ENCODE measurements at places on chromosomes 1 and 21. TPM values are rescaled to one million over a fixed set of nuclear protein-coding genes. Genes with fewer than 3 reads are reported as not detected.

The ACOT11 gene
- 1.2 TPM for total RNA-seq

- no peak for ATAC-seq
Observed at GRCh38 chr1:183552441-183552840, 37.8 kb downstream of the NCF2 start.

DNA sequence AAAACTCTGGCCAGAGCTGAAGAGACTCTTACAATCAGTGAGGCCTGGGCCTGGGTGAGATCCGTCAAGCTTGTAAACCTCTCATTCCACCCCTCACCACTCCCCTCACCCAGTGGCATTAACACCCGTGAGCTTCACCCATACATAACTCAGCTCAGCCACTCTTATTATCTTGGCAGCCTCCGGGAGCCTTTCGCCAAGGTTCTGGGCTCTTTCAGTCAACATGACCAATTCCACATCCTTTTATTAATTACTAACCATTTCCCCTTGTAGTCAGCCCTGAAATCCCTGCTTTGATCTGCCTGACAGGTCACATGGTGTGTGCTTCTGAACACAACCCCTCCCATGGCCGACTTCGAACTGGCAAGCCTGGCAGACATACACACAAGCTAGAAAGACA, 134.8 kb downstream of the SETD4 start:
- ATAC-seq, result no peak

The NEXN gene
- total RNA-seq, result 2.7 TPM

DNA sequence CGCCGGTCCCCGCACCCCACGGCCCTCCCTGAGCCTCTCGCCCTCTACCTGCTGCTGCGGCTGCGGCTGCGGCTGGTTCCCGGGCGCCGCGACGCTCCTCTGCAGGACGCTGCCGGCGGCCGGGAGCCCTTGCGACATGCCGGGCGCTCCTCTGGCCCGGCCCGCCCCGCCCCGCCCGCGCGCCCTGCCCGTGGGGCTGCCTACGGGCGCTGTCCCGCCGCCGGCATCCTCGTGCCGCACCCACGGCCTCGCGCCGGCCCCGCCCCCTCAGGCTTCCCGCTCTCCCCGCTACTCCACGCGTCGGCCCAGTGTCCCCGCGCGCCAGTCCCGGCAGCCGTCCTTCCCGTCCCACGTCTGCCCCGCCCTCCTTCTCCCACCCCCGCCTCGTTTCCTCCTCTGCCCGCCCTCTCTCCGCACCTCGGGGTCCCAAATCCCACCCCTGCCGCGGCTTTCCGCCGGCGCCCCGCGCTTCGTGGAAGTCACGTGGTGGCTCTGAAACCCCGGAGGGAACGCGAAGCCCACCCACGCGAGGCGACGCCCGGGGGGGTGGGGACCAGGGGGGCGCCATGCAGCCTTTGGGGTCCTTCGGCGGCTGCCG, at the start of gene BATF3:
Gene BATF3, minus strand, starts transcription at position 216 of the 598 bp plus-strand sequence. Its CDS starts 78 bp downstream, at position 138.
- peak; percentile 79 for ATAC-seq

DNA sequence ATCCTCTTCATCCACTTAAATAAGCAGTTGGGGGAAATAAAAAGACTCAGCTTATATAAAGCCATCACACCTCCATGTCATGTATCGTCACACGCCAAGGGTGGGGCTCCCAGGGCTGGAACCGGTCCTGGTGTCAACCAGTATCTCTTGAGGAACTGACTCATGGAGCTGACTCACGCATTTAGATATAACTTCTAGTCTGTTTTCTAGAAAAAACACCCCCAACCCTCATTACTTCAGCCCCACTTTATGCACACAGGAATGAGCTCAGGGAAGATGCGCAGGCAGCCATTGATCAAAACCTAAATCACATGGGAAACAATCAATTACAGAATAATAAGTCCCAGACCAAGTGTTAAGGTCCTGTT, 6.9 kb upstream of the IL22RA1 start:
- peak; percentile 89 for ATAC-seq

DNA sequence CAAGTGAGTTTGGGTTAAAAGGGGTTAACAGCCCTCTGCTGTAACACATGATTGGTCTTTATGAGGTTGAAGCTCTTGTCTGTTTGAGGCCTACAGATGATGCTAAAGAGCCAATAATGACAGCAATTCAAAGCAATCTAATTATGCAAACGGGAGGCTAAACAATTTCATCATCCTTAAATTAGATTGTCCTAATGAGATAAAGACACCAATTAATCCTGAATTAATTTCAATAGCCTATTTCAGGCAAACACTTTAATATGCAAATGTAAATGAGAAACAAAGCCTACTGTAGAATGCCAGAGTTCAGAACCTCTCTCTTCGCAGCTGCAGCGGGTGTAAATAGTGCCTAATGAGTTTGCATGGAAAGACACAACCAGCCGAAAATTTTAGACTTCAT, 504.7 kb upstream of the PBX1 start:
- ATAC-seq, result no peak

- ATAC-seq, result no peak
Observed at GRCh38 chr1:116228511-116228910, 117.3 kb downstream of the MAB21L3 start.

The RPTN gene
- not detected for total RNA-seq

The ZNF593 gene
- 47.6 TPM for total RNA-seq

The MYBPHL gene
- total RNA-seq, result not detected

DNA sequence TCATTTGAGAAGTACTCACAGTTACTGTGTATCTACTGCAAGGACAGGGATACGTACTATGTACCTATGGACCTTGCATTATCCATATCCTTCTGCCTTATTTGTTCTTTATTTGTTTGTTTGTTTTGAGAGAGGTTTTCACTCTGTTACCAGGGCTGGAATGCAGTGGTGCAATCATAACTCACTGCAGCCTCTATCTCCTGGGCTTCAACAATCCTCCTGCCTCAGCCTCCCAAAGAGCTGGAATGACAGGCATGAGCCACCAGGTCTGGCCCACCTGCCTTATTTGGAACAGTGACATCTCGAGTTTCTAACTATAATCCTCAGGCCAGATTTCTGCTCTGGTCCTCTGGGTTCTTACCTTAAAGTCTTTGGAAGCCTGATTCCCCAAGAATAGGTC, 395.5 kb upstream of the PKN2 start:
- ATAC-seq, result no peak

DNA sequence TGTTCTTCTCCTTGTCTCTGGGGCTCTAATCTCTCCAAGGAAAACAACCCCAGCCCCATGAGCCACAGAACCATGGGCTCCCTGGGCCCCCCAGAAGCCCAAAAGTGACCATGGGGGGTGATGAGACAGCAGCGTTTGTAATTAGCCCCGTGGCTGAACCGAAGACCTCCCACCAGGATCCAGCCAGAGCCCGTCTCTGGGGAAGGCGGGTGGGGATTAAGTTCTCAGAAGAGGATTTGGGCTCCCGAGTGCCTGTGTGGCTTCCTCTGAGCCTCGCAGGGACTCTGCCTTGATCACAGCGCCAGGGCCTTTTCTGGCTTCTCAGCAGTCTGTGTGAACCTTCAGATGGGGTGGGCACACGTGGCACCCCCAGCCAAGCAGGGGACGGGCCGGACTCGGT, 77.0 kb downstream of the ALPL start:
- ATAC-seq, result no peak

GRCh38 chr1:98286656-98287055, 365.8 kb upstream of the DPYD start:
- ATAC-seq, result no peak

DNA sequence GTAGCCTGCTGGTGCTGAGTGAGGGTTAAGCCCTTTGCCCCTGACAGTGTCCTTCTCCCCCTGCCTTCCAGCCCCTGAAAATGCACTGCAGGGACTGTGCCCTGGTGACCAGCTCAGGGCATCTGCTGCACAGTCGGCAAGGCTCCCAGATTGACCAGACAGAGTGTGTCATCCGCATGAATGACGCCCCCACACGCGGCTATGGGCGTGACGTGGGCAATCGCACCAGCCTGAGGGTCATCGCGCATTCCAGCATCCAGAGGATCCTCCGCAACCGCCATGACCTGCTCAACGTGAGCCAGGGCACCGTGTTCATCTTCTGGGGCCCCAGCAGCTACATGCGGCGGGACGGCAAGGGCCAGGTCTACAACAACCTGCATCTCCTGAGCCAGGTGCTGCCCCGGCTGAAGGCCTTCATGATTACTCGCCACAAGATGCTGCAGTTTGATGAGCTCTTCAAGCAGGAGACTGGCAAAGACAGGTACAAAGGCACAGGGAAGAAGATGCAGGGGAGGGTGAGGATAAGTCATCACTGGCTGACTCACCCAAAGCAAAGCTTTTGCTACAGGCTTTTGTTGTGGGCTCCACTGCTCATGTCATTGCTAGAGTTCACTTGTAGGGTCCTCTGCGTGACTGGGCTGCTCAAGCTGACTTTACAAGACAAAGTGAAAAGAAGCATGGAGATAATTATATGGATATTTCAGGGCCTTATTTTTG, 174.9 kb downstream of the PIGK start:
- no peak for ATAC-seq

DNA sequence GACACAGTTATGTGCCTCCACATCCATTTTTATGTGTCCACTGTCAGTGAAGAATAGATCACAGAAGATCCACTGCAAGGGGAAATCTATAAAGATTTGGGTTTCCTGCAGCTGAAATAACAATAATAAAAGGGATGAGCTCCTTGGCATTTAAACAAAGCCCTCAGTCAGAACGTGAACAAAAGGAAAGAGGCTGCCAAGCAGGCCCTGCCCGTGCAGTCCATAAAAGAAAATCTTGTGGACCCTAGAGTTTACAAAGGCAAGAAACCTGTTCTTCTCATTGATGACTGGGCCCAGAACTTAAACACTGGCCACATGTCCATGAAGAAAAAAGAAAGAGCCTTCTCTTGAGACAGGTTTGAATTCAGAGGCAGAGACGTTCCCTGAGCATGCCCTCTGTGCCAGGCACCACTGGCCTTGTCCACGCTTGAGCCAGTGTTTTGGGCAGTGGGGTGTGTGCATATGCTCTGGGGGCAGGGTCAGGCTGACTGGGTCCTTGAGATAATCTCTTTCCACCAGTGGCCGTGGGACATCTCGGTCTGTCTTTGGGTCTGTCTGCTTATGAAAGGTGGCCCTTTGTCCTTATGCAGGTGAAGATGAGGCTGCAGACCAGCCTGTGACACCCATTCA, 142.7 kb downstream of the HIVEP3 start:
- no peak for ATAC-seq

The PDC gene
- total RNA-seq, result 1.5 TPM

The AGBL4 gene
- 1.8 TPM for total RNA-seq

The CELA2A gene
- total RNA-seq, result not detected

The MYOC gene
- not detected for total RNA-seq

The FCGR1A gene
- 0.96 TPM for total RNA-seq

The C1orf141 gene
- total RNA-seq, result 0.16 TPM

The SLAMF7 gene
- not detected for total RNA-seq

The L1TD1 gene
- 7.3 TPM for total RNA-seq

The CRNN gene
- 0.49 TPM for total RNA-seq

- ATAC-seq, result no peak
Observed at GRCh38 chr1:172673761-172674160, 14.9 kb downstream of the FASLG start.

The FALEC gene
- 1.7 TPM for total RNA-seq

DNA sequence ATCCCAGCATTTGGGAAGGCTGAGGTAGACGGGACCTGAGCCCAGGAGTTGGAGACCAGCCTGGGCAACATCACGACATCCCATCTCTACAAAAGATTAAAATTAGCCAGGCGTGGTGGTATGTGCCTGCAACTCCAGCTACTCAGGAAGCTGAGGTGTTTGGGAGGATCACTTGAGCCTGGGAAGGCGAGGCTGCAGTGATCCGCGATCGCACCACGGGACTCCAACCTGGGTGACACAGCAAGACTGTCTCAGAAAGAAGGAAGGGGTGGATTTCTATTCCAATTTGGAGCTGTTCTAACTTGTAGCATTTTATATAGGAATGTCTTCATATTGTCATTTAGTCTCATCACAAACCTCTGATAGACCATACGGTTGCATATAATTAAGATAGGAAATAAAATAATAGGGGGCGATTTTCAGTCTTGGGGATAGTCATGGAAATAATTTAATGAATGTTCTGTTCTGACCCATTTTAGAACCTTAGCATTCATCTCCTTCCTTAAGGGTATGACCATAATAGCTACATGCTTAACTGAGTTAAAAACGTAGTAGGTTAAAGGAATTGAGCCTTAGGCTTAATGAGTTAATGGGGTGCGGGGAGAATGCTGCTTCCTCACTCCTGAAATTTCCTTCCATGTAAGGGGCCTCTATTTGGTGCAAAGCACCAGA, 93.1 kb downstream of the ADCY10 start:
- no peak for ATAC-seq

Measured in motor neuron (in vitro differentiated cells).